ENCODE measurements at places on chromosomes 5 and 9. TPM values are rescaled to one million over a fixed set of nuclear protein-coding genes. Genes with fewer than 3 reads are reported as not detected.

- no peak for ATAC-seq
These were observed 21.2 kb upstream of the IL31RA start for GRCh38 chr5:55829956-55830355.

The OR1N2 gene
- 0.62 TPM for total RNA-seq

DNA sequence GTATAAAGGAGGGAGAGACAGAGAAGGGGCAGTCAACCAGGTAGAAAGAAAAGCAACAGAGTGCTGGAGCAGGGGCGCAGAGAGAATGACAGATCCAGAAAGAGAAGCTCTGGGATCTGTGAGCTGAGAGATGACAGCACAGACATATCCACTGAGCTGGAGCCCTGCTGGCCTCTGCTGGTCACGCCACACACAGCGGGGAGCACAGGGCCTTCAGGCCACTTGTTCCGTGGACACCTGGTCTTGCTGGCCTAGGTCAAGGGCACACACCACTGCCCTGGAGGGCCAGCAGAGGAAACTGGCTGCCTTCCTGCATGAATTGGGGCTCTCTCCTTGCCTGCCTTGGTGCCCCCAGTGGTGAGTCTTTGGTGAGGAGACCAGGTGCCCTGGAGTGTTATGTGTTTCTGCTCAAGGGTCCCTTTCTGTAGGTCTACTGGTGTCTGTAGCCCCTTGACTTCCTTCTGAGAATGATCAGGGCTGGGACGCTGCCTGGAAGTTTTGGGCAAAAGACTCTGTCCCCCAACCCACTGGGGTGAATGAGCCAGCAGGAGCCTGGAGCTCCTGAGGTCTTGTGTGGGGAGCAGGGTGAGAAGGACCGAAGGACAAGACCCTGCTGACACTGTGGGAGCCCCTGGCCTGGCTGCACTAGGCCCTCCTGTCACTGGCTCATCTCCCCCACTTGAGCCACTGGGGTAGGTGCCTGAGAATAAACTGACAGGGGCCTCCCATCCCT is 59.2 kb upstream of the ADAMTS2 start:
- peak; percentile 34 for ATAC-seq

DNA sequence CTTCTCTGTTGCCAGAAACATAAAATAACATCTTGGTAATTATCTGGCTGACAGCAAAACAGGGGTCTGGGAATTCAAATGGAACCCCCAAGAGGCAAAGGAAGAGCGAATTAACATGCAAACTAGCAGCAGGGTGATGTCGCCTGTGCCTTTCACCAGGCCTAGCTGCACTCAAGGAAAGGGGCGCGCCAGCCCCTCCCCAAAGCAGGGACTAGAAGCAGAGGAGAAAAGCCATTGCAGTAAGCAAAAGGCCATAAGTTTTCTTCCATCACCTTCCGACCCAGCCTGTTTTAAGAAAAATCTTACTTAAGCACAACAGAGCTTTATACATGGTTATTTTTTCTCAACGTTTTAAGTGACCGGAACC is 539 bp downstream of the POC5 start:
- ATAC-seq: peak; percentile 10

The OR13C3 gene
- not detected for total RNA-seq

- no peak for ATAC-seq
These were observed 13.8 kb downstream of the GZMK start for GRCh38 chr5:55037890-55038289.

The PGM5 gene
- total RNA-seq: 0.35 TPM

DNA sequence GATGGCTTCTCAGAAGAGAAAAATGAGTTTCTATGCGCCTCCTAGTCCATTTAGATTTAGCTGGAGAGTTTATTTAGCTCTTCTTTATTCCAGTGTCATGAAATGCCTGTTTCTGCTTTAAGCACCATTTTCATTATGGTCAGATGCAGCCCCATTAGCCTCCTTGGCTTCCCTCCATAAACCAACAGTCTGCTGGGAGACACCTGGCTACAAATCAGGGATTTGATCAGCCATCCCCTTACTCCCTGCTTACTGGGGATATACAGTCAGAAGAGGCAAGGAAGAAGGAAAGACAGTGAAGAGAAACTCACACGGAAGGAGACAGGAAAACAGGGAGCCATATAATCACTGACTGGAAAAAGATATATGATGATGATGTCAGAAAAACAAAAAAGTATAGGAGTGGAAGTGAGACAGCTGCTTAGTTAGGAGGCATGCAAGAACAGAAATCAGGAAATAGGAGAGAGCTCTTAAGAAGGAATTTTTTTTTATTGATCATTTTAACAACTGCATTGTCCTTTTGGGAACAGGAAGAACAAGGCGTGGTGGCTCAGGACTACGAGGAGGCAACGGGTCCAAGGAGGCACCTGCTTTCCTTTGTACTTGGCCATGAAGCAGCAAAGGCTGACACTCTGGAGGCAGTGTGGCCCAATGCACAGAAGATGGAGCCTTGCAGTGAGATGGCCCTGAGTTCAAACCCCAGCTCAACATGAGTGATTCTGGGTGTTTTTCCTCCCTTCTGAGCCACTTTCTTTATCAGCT is 56.1 kb downstream of the MED27 start:
- peak; percentile 44 for ATAC-seq

- ATAC-seq: no peak
These were observed 4.4 kb upstream of the SNX2 start for GRCh38 chr5:122770477-122770876.

DNA sequence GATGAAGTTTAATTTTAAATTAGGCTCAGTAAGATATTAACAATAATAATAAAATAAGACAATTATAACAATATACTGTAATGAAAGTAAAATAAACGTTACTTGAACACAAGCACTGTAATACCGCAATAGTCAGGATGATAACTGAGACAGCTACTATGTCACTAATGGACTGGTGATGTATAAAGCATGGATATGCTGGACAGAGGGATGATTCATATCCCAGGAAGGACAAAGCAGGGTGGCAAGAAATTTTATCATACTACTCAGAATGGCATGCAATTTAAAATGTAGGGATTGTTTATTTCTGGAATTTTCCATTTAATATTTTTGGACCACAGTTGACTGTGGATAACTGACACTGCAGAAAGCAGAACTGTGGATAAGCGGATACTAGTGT is 196.9 kb downstream of the VPS13A start:
- no peak for ATAC-seq

DNA sequence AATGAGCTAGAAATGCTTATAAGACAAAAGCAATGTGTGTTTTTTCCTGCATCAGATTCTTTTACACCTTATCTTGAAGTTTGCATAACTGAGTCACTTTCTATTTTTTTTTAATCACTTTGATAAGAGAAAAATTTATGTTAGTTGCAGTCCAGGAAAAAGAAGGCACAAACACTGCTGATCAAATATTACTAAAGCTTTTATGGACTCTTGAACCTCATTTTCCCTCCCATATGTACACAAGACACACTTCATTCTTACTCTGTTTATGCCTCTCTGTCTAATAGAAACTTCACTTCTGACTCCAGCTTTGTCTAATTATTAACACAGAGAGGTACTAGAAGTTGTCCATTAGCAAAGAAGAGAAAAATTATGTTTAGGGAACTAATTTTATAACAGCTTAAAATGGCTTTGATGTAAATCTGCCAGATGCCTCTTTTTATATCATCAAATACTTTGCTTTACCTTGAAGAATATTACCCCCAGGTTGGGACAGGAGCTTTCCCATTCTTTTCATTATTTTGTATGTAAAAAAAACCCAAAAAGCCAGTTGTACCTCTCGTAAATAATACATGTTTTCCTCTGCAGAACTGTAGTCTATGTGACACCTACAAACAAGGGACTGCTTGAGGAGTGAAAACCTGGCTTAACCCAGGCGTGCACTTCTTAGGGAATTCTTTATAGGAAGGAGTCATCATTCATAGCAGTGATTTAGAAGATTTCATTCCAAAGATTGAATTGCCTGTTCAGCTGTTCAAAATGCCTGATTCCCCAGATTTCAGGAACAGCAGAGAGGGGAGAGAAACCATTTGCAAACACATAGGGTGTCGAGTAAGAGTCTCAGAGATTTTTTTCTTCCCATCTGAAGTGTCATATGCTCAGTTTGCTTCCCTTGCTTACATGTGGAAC is 72.6 kb downstream of the DAPK1 start:
- ATAC-seq: no peak

DNA sequence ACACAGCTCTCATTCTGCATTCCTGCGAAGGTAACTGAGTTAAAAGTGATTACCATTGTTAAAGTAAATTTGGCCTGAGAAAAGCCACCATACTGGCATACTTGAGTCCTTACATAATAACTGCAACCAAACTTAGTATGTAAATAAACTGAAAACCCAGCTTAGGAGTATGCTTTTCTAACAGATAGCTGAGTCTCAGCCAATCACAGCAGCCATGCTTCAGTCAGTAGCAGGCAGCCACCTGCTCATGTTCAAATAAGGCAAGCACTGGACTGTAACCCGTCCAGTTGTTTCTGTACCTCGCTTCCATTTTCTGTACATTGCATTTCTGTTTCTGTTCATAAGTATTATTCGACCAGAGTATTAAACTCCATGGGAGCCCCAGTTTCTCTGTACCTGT is 58.6 kb downstream of the GCNT4 start:
- no peak for ATAC-seq

The BSPRY gene
- total RNA-seq: not detected

DNA sequence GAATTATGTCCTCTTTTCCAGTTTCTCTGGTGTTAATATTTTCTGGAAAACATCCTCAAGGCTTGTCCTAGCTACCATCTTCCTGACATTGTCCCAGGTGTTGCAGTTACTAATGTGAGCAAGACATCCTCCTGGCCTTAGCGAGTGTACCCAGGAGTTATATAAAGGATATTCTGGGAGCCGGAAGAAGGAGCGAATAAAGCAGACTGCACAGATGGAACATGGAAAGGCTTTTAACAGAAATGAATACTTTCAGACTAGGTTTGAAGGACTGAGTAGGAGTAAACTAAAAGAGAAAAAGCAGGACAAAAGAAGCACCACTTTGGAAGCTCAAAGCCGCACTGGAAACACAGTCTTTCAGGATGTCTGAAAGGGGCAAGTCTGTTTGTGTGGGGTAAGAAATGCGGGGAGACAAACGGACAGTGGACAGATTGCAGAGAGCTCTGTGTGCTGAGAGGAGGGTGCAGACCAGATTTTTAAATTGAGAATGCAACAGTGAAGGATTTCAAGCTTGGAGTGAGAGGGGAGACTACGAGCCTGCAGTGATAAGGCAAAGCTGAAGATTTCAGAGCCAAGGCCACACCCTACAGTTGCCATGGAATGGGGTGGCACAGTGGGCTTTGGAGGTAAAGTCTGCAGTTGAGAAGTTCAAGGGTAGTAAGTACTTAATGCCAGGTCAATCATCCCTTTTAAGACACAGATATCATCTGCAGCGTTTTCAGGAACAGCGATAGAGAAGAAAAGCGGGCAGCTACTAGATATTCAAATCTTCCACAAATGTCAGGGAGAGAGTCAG is 94.1 kb upstream of the TAF11L2 start:
- peak; percentile 12 for ATAC-seq

The SH2D3C gene
- total RNA-seq: 4.2 TPM

The CDH9 gene
- 25.1 TPM for total RNA-seq

- no peak for ATAC-seq
These were observed 39.7 kb upstream of the IL7R start for GRCh38 chr5:35816881-35817521.

The MEIKIN gene
- total RNA-seq: not detected

DNA sequence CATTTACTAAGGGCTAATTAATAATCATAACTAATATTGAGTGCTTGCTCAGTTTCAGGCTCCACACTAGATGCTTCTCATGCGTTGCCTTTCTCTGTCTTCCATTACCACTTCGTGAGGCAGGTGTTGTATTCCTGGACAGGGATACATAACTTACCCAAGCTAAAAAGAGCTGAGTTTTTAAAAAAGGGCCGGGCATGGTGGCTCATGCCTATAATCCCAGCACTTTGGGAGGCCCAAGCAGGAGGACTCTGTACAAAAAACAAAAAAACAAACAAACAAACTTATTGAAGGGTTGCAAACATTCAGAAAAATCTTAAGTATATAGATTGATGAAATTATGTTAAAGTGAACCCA is 12.1 kb upstream of the ANKRD33B start:
- ATAC-seq: no peak

The FAM163B gene
- total RNA-seq: not detected

- ATAC-seq: no peak
These were observed 54.4 kb upstream of the RPL26L1 start for GRCh38 chr5:172904643-172905345.

DNA sequence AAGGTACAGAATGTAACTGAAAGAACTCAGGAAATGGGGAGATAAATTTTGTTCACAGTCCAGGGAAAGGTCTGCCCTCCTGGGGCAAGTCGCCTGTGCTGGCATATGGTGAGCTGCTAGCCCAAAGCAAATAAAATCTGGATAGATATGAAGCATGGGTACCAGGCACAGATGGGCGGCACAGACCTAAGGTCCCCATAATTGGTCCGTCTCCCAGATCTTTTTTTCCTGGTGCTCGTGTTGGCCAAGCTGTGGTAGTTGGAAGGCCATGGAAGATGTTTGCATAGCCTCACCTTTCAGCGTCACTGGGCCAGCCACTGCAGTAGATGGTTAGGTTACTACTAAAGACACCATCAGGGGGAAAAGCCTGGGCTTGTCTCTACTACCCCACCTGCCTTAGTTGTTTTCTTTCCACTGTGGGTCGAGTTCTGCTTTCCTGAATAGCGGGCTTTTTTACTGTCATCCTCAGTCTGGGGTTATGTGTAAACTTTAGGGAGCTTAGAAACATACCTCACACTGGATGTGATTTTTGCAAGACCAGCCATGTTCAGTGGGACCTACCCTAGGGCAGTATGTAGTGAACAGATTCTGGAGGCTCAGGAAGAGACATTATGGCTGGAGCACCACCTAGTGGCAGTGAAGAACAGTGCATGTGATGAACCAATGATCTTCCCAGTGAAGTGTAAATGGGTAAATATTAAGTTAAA is 24.2 kb upstream of the GLRX start:
- ATAC-seq: peak; percentile 86

DNA sequence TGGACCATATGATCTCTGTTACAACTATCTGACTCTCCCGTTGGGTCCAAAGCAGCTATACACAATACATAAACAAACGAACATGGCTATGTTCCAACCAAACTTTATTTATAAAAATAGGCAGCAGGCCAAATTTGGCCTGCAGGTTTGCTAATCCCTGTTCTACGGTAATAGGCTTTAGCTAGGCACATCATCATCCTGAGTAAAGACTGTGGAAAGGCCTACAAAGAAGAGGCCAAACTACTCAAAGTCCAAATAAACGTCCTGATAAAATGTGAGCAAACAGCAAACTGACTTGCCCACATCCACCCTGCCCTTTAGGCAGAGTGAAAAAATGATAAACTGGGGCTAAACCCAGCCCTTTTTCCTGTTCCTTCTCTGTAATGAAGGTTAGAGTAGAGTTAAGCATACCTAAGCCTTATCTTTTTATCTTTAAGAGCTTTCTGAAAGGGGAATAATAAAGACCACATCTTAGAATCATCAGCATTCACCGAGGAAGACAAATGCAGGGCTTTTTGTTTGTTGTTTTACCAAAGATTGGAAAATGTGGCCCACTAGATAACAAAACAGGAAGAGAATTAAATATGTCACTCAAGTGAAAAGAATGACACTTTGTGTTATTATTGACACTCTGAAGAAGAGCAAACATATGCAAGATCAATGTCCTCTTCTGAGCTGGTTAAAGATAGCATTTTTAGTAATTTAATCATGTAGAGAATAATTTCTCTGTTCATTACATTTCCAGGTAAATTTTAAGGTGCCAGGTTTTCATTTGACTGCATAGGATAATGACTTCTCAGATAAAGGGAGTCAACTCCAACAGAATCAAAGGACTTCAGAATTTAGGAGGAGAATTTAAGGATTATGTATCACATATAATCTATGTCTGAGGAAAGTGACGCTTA is 160.0 kb upstream of the GNA14 start:
- no peak for ATAC-seq

Data from motor neuron (in vitro differentiated cells).